ENCODE measurements at places on chromosomes 1 and 21.

GRCh38 chr1:156245451-156246232 lies 2.2 kb downstream of the PAQR6 start:
- DNase-seq, result no peak

DNA sequence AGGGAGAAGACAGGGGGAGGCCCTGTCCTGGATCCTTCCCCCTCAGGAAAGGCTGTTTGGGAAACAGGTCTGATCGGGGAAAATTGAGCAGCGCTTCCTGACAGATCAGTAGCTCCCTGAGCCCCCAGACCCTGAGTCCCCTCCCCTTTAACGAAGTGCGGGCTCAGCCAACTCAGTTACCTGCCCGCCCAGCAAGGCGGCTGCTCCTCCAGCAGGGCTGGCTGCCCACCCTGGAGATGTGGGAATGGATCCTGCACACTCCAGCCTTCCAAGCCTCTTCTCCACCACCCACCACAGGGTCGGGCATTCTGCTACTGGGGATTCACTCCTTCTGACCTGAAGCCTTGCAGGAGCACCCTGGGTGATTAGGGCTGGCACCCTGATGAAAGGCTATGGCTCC lies 27.6 kb upstream of the LAPTM5 start:
- no peak for DNase-seq

- DNase-seq, result no peak
These were observed 97.9 kb upstream of the MARK1 start for GRCh38 chr1:220430059-220430458.

DNA sequence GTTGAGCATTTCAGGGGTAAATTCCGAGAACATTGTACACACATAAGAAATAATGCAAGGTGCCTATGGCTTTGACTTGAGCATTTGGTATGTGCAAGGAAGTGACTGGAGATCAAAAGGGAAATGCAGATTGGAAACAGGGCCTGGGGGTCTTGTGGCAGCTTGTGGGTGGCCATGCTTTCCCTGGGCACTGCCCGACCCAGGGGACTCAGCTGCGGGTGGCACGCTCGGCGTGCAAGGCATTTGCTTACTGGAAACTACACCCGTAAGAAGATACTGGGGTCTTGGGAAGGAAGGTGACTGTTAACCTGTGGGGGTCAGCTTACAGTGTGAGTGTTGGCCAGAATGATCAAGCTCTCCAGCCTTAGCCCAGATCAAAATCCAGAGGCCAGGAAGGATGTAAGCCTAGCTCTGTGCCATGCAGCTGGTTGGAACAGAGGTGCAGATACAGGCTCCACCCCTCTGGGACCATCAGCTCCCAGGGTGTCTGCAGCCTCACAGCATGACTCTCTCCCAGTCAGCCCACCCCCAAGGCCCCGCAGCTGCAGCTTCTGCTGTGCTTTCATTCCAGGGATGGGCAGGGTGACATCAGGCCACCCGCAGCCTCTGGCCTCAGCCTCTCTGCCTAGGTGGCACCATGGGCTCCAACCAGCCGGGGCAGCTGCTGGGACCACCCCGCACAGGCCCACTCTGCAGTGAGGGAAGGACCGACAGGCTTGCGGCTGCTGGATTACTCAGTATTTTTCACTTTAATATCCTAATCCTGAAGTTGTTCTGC lies 55.1 kb downstream of the KIF26B start:
- no peak for DNase-seq

DNA sequence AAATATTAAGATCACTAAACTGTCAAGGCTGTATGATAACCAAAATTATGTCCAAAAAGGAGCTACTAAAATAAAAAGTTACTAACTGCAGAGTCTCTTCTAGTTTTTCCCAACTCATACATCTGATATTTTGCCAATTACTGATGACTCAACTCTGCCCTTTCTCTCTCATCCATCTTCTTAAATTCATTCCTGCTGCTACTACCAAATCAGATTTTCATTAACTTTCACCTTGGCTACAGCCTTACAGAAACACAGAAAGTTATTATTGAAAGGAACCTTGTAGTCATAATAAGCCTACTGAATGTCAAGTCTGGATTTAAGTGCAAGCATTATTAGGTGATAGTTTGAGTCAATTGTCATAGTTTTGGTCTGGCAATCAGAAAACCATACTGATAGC lies 273.1 kb downstream of the DPYD start:
- DNase-seq, result no peak

GRCh38 chr1:33661811-33662454 lies 189.5 kb downstream of the ZSCAN20 start:
- DNase-seq, result no peak

DNA sequence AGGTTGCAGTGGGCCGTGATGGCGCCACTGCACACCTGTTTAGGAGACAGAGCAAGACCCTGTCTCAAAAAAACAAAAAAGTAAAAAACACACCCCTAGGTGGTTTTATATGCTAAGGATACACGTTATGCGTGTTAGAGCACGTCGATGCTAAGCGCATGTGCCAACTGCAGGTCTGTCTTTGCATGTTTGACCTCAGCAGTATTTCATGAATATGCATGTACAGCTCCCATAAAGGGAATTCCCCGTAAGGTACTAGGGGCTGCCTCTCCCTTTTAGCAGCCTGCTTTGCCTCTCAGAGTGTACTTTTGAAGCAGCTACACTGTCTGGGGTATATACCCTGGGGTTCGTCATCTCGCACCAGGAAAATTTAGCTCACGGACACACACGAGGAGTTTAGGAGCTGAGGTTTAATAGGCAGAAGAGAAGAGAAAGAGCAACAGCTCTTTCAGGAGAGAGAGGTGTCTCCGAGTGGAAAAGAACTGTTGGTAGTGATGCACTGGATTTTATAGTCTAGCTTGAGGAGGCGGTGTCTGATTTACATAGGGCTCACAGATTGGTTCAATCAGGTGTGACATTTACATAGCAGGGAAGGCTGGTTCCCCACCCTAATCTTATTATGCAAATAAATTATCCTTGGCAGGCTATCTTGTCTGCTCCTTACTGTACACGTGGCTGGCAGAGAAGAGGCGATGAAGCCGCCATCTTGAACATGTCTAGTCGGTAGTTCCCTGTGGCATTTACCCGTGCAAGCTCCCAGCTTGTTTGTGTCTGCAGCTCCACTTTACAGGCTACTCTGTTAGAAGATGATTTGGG lies 4.2 kb upstream of the OTUD3 start:
- no peak for DNase-seq

DNA sequence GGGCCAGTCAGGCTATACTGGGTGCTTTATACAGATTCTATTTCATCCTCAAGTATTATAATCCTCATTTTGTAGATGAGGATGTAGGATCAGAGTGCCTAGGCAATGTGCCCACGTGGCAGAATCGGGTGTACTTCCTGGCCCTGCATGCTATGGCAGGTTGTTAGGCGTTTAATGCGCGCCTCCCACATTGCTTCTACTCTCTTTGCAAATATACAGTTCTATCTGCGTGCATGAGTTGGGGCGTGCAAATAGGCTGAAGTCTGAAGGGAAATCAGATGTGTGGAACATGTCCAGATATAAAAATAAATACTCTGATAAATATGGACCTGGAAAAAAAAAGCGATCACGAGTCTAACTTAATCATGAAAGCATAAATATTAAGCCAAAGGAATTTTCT lies 194.7 kb upstream of the FMN2 start:
- no peak for DNase-seq

DNA sequence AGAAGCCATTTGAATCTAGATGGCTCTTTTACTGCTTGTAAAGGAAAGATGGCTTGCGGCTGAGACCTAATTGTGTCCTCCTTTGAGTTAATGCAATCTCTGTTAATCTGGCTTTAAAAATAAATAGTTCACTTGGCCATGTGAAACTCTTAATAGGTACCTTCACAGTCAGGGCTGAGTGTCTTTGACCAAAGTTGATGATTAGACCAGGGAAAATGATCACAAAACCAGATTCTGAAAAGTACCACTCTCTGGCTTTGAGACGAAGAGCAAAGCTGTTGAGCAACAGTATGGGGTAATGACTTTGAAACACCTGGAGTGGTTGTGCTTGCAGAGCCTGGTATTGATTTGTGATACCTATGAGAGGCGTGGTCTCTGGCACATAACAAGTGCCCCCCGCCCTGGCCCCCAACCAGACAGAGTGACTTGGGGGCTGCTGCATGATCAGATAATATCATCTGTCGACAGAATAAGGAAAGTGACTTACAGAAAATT lies 4.7 kb downstream of the HUNK start:
- DNase-seq, result no peak

DNA sequence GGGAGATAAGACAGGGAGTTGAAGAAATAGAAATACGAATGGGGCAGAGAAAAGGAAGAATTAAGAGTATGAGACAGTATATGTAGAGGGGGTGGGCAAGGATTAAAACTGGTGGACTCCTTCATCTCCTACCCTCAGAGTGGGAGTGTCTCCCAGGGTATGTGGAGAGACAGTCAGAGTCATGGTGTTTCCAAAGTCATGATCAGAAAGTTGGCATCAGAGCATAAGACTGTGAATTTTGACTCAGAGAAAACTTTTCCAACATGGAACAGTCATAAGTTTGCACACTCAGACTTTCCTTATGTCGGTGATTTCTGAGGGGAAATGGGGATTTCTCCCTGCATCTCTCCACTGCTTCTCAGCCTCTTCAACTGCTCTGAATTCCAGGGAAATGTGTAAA lies 2.4 kb downstream of the CD84 start:
- no peak for DNase-seq

DNA sequence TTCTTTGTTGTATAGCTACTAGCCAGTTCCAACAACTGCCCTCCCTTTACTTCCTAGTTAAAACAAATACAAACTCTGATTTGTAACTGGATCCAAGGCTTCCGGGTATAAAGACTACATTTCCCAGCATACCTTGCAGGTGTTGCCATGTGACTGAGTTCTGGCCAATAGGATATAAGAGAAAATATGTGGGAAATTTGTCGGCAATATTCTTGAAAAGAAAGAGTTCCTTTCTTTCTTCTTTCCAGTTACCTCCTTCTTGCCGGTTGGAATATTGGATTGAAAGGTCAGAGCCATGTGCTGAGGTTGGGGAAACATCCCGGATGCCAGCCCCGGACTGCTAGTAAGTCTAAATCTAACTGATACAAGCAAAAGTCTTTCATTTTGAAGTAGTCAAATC lies 23.0 kb upstream of the ZBTB40 start:
- DNase-seq, result no peak

DNA sequence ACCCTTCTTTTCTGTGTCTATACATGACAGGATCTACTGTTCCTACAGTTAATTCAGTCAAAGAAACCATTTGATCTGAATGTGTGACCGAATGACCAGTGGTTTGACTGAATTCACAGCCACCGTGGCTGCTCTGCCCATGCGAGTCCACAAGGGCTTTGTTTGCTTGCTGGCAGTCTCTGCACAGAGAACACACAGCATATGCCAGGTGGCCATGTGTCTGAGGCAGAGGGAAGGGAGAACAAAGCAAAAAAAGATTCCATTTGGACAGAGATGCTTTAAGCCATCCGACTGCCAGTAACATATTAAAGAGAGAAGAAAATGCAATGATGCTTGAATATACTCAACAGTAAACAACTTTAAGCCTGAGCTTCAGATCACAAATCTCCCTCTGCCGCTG lies 737.8 kb upstream of the CXADR start:
- no peak for DNase-seq

- no peak for DNase-seq
These were observed 51.5 kb upstream of the ERRFI1 start for GRCh38 chr1:8077602-8078001.

- no peak for DNase-seq
These were observed 61.3 kb downstream of the SLC66A1 start for GRCh38 chr1:19373211-19374082.

GRCh38 chr1:238489006-238489405 lies 598.3 kb upstream of the ZP4 start:
- DNase-seq, result no peak

DNA sequence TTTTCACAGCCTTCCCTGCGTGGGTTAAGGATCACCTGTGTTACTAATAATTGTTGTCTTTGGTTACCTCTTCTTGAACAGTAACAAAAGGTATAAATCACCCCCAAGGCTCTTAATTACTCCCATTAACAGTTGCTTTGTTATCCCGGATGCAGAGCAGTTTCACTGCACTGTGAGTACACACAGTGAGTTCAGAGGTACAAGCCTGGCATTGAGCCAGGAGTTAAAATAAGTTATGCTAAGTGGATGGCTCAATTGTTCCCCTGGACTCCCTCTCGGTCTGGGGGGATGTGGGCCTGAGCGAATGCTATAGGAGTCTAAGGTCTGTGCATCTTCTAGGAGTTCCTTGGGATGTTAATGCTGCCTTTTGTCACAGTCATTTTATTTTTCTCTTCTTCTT lies 258.3 kb downstream of the ATG4C start:
- DNase-seq, result no peak

DNA sequence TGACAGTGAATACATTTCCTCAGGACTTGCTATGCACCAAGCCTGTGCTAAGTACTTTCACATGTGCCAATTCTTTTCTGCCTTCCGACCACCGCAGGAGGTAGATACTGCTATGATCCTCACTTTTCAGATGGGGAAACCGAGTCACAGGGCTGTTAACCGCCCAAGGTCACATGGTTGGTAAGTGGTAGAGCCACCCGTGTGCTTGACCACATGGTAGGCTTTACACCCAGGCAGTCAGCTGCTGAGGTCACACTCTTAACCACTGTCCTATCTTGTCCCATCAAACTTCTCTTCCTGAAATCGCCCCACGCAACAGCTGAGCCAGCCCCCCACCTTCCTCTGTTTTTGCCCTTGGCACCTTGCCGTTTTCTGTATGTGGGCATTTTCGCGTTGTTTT lies 31.0 kb upstream of the SDHB start:
- DNase-seq, result no peak

GRCh38 chr1:2523891-2524609 lies 2.3 kb downstream of the PANK4 start:
- DNase-seq, result no peak

- DNase-seq, result no peak
These were observed 22.0 kb downstream of the TSPAN2 start for GRCh38 chr1:115067161-115067859.

GRCh38 chr1:13804240-13804633 lies 104.2 kb downstream of the PRDM2 start:
- no peak for DNase-seq

GRCh38 chr21:31895077-31895835 lies 22.4 kb downstream of the HUNK start:
- no peak for DNase-seq

DNA sequence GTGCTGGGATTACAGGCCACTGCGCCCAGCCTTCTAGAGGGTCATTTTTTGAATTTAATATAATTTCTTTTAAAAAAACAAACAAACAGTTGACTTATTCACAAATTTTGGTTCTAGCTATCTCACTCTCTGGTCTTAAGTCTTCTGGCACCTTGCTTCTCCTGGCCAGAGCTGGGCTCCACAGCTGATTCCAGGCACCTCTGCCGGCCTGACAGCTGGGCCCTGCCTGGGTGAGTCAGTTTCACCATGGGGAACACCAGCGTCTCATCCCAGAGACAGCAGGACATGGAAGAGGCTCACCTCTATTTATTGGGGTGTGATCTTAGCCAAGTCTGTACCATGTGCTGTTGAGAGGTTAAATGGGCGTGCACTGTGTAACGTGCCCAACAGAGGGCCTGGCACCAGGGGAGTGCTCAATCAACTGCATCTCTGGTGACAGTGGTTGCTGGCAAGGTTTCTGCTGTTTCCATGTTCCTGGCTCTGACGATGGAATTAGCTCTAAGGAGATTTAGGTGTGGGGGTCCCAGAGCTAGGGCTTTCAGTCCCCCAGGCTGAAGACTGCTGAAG lies 956 bp downstream of the CPLANE2 start:
- DNase-seq, result peak; percentile 19

All from stimulated activated CD8-positive, alpha-beta memory T cell treated with anti-CD3 and anti-CD28 coated beads, Interleukin-7, amount 100 ng/mL, for 1 hour (primary cell).